ENCODE measurements at places on chromosomes 3 and 15.

- peak; percentile 14 for DNase-seq
Measured at GRCh38 chr15:58758141-58758540, 8.6 kb upstream of the ADAM10 start.

GRCh38 chr15:89754361-89755154 is 3.5 kb upstream of the MESP1 start:
- no peak for DNase-seq

DNA sequence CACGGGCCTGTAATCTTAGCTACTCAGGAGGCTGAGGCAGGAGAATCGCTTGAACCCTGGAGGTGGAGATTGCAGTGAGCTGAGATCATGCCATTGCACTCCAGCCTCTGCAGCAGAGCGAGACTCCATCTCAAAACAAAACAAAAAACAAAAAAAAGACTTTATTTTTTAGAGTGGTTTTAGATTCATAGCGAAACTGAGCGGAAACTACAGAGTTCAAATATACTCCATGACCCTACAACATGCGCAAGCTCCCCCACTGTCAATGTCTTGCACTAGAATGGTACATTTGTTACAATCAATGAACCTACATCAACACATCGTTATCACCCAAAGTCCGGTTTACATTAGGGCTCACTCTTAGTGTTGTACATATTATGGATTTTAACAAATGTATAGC is 2.2 kb upstream of the CRTAP start:
- no peak for DNase-seq

DNA sequence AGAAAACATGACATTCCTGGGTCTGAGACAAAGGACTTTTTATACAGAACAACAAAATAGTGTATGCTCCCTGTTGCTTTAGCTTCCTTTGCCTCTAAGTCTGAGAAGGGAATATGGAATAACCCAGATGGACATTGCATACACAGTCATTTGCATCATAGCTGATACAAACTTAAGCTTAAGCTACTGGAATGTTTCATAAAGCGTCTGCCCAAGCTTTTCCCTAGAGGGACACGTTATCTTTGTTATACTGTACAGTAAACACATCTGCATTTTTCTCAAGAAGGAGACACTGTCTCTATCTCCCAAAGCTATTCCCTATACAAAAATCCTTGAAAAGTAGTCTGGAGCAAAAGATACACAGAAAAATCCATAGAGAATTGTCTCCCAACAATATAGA is 775.0 kb downstream of the DIPK2A start:
- no peak for DNase-seq

GRCh38 chr3:112908252-112908651 is 61.6 kb upstream of the CD200R1L start:
- no peak for DNase-seq

GRCh38 chr15:39719109-39719508 is 63.5 kb downstream of the FSIP1 start:
- no peak for DNase-seq

All from hippocampal formation (tissue), 2 donors.